NCI-H1436 treated with DMSO at 0.1 percent for 48 hours (cell line): ENCODE measurements at places on chromosomes 12 and 14.

- DNase-seq: no peak
Measured at GRCh38 chr12:116559162-116559935, at the start of gene MAP1LC3B2. MAP1LC3B2 (plus strand) TSS chr12:116559381; CDS start chr12:116575943, 16,562 bp downstream.

DNA sequence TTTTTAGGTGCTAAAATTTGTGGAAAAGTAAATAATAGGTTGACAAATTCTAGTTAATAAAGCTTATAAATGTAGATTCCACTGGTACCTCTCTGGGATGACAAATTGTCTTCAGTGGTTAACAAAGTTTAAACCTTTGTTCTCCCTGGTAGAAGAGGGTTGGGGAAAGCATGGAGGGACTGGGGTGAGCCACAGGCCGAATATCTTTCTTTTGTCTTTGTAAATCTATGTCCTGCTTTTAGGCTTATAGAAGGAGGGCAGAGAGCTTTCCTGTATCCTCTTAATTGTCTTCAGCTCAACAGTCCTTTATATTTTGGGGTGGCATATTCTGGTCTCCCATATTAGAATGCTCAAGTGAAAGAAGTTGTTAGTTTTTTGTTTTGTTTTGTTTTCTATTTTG is 142.2 kb upstream of the CNOT2 start:
- no peak for DNase-seq

DNA sequence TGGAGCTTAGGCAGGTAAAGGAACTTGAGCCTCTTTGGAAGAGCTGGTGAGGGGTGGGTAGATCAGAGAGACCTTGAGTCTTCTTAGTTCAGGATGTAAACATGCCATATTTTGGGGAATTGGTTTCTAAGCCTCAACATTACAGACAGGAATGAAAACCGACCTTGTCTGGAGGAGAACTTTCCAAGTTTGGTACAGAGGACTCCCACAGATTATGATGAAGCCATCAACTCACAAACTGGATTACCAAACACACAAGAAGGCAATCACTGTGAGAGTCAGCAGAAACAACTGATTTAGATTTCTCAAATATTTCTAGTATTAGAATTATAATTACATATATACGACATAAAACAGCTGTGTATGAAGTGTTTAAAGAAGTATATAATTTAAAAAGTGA is 22.3 kb upstream of the AMN1 start:
- DNase-seq: no peak

- no peak for DNase-seq
Measured at GRCh38 chr12:14238221-14238792, 127.2 kb upstream of the ATF7IP start.

- no peak for DNase-seq
Measured at GRCh38 chr12:98332642-98333041, 182.7 kb upstream of the TMPO start.

DNA sequence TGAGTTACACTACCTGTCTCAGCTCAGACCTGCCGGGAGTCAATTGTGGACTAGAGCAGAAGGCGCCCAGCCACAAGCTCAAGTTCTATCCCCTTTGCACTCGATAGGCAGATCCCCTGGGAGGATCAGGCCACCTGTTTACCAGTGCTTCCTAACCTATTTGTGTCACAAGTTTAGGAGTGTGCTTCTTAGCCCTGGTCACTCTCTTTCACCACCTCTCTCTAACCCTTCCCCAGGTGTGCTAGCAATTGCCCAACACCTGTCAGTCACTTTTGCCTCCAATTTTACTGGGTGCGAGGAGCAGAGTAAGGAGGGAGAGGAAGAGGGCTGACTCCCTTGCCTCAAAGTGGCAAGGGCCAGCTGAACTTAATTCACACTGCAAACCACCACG is 745 bp upstream of the NAA30 start:
- no peak for DNase-seq

- DNase-seq: no peak
Measured at GRCh38 chr12:62103748-62104147, 156.5 kb upstream of the USP15 start.

- no peak for DNase-seq
Measured at GRCh38 chr14:36619853-36620252, 37.4 kb upstream of the NKX2-8 start.

- DNase-seq: no peak
Measured at GRCh38 chr12:76028571-76029277, 2.9 kb downstream of the PHLDA1 start.

DNA sequence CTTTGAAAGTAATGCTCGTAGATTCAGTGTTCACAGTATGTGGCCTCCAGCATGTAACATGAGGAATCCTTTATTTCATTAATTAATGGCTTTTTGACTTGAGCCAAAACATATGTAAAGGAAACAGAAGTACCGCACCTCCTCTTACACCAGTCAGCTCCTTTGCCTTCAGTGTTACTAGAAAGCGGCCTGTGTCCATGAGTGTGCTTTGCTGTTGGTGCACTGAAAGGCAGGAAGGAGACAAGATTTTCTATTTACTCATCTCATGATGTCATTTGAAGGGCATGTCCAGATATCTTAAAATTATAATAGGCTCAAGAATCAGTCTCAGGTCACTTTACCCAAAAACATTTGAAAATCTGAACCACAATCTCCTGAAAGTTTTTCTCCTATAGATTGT is 9.9 kb upstream of the CCT2 start:
- DNase-seq: no peak

- no peak for DNase-seq
Measured at GRCh38 chr14:33693237-33693636, 257.6 kb downstream of the EGLN3 start.

DNA sequence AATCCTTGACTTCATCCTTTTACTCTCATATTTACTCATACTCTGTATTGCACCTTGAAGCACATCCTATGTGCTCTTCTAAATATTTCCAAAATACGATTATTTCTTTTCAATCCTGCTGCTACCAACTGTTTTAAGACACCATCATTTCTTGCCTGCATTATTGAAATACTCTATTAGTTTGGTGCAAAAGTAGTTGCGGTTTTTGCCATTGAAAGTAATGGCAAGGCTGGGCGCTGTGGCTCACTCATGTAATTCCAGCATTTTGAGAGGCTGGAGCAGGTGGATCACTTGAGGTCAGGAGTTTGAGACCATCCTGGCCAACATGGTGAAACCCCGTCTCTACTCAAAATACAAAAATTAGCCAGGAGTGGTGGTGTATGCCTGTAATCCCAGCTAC is 412.5 kb downstream of the KCNH5 start:
- no peak for DNase-seq

- DNase-seq: no peak
Measured at GRCh38 chr12:71704920-71705319, 19.0 kb downstream of the TMEM19 start.

DNA sequence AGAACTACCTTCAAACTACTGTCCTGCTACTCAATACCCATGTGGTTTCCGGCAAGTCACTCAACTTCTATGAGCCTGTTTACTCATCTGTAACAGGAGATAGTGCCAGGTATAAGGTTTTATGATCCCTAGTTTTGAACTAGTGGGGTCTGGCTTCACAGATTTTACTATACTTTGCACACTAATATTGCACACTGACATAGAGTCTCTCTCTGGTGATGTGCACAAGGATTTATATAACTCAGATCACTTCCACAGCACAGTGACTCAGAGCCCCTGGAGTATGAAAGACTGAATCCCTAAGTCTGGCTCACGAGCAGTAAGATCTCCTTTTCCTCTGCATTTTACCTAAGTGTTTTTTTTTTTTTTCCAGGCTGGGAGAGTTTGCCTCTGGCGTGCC is 69.7 kb upstream of the SLC38A2 start:
- no peak for DNase-seq

GRCh38 chr12:64007853-64008252 is 163.4 kb downstream of the SRGAP1 start:
- DNase-seq: no peak

DNA sequence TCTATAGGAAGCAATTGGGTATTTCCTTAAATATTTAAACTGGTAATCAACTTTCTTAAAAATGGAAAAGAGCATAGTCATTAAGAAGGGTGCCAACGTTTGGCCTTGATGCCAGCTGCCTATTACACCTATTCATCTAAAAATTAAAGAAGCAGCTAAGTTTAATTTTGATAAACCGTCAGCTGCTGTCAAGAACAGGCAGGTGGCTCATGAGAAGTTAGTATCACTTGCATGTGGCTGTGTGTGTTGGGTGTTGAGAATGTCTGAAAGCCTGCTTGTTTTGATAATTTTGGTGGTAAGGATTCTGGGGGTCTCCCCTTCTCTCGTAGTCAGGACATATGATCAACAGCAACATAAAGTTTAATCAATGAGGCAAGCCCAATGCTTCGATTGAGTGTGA is 6.5 kb downstream of the GLRX5 start:
- DNase-seq: no peak

DNA sequence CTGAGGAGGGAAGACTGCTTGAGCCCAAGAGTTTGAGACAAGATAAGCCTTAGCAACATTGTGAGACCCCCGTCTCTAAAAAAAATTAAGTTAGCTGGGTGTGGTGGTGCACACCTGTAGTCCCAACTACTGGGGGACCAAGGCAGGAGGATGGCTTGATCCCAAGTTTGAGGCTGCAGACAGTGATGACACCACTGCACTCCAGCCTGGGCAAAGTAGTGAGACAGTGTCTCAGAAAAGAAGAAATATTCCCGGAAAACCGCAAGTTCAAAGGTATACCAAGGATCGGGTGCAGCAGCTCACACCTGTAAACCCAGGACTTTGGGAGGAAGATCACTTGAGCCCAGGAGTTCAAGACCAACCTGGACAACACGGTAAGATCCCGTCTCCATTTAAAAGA is 5.8 kb downstream of the PTGES3 start:
- DNase-seq: no peak

- no peak for DNase-seq
Measured at GRCh38 chr12:23126794-23127193, 501.8 kb downstream of the ETNK1 start.

GRCh38 chr12:99131751-99132199 is 486.7 kb downstream of the APAF1 start:
- no peak for DNase-seq

DNA sequence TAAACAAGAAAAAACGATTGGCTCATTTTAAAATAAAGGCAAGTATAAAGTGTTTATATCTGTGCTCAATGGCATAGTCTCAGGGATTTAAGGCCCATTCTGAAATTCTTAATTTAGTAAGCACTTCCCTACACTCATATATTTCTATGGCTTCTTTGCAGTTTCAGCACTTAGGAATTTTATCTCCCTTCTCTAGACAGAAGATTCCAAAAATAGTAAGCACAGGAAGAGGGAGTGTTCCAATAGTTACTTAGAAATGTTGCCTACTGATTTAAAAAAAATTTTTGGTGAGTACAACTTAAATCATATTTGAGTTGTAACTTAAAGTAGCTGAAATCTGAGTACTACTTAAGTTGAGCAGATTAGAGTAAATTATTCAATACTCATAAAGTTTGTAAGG is 19.8 kb downstream of the INSM2 start:
- no peak for DNase-seq

- no peak for DNase-seq
Measured at GRCh38 chr12:15854916-15855315, 27.3 kb upstream of the STRAP start.

- no peak for DNase-seq
Measured at GRCh38 chr14:44461811-44462210, 45.3 kb downstream of the FSCB start.

DNA sequence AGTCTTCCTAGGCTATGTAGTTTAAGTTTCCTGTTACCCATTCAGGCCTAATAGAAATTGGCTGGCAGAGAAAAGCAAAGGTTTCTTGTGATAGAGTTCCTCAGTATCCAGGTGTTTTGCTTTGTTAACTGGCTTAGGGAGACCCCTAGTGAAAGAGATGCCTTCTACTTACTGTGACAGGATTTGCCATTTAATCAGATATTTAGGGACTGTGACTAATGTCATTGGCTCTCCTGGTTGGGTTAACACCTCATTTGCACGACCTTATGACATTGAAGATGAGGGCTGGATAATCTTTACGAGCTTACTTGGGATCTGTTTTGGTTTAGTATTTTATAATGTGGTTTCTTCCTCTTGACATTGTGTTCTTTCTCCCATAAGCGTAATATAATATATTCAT is 5.8 kb downstream of the MON2 start:
- no peak for DNase-seq

DNA sequence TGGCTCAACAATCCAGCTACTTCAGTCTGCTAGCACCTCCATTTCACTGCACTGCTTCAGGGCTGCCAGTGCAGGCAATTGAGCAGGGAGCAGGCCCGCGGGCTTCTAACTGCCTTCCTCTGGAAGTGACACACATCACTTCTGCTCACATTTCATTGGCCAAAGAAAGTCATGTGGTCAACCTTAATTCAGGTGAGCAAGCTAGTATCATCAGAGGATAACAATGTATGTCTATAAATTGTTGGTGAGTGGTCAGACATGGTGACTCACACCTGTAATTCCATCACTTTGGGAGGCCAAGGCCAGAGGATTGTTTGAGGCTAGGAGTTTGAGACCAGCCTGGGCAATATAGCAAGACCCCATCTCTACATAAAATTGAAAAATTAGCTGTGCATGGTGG is 22.3 kb upstream of the CHGA start:
- DNase-seq: no peak

- no peak for DNase-seq
Measured at GRCh38 chr14:99562856-99563748, 40.9 kb downstream of the CCDC85C start.

DNA sequence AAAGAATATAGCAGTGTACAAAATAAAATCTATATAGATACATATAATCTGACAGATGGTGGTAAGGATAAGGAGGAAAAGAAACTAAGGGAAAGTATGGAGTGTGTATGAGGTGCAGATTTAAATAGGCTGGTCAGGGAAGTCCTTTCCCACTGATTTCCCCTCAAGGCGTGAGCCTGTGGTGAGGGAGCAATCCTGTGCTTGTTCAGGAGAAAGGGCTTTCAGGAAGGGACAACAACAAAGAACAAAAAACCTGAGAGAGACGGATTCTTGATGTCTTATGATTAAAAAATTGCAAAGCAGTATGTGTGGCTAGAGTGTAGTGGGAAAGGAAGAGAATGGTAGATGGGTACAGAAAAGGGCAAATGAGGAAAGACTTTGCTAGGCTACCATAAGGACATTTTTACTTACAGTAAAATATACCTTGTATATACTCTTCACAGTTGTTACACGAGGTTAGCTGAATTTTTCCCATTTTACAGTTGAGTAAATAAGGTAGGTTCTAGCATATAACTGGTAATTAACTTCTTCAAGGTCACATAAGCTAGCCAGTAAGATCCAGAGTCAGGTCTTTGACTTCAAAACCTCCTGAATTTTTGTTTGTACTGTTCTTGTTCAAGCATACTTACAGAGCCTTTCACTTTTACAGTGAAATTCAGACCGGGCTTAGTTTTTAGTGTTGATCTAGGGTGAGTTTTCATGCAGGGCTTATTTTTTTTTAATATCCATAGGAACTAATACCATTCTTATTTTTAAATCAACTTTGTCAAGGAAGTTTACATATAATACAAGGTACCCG is 15.6 kb downstream of the CNOT2 start:
- DNase-seq: no peak

GRCh38 chr14:100988956-100989355 is 85.4 kb upstream of the RTL1 start:
- no peak for DNase-seq

- no peak for DNase-seq
Measured at GRCh38 chr12:55743406-55744339, 751 bp downstream of the GDF11 start.

DNA sequence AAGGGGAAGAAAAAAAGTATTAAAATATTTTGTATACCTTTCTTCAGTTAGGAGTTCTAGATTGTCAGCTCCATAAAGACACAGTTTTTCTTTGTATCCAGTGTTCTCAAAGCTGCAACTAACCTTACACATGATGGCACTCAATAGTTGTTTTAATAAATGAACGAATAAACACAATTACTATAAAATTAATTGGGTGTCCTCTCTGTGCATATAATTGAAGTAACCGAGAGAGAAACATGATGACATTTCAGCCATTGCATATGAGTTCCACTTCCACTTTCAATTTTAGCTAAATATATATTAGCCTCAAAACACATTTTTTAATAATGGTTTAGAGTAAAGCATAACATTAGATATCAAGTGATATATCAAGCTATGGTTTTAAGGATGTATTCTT is 671.2 kb downstream of the LRFN5 start:
- no peak for DNase-seq
